ENCODE measurements at places on chromosomes 6 and 20. TPM values are rescaled to one million over a fixed set of nuclear protein-coding genes. Genes with fewer than 3 reads are reported as not detected.

Gene LY6G6F
- not detected for total RNA-seq

Gene F13A1
- total RNA-seq = 0.16 TPM

Gene CDH26
- total RNA-seq = not detected

Gene CRISP2
- total RNA-seq = under 0.01 TPM

Gene SUMO4
- not detected for total RNA-seq

Gene GSTA3
- not detected for total RNA-seq

Gene TXLNB
- not detected for total RNA-seq
